Fibroblast of skin of left quadriceps (primary cell): ENCODE measurements at places on chromosomes 12 and 14.
A peak's percentile ranks its signal among the peaks of the same experiment; 100 is the strongest.

GRCh38 chr12:130084359-130084758, 77.9 kb upstream of the FZD10 start:
- no peak for DNase-seq

DNA sequence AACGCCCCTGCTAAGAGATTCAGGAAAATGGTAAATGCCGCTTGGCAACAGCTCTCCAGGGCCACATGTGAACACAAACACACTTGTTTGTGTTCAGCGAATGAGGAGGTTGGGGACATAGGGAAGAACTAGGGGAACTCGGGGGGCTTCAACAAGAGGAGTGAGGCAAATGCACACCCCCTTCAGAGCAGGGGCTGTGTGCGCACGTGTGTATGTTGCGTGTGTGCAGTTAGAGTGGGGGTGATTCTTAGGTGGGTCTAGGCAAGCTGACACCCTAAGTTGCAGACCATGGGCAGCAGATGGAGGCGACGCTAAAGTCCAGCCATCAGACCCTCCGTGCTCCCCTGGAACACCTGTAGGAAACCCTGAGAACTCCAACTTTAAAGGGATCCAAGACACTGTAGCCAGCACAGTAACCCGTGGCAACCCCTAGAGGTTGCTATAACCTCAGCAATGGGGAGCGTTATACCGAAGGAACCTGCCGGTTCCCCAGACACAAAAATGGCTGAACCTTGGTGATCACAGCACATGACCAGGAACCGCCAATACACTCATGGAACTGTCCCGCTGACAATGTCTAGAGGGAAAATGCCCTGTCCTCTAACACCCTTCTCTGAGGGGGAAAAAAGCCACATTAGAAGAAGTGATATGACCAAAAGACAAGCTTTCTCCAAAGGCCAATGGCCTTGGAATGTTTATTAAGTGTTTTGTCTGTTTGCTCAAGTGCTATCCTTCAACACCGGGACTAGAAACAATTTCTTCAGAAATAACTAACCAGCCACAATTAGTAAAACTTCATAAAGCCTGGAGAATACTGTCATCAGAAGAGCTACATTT, 86.5 kb upstream of the CEP83 start:
- DNase-seq, result peak; percentile 37

DNA sequence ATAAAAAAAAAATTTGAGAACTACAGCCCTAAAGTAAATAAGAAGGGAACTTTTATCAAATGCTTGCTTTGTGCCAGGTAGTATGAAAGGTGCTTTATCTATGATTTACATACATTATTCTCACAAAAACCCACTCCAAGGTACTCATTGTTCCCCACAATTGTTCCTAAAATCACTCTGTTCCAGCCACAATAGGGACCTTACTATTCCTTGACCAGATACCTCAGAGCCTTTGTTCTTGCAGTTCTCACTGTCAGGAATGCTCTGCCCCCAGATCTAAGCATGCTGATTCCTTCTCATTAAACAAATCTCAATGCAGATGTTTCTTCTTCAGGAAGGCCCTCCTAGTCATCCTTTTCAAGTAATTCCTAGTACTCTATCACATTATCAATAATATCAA, 60.2 kb downstream of the PPP1R12A start:
- DNase-seq, result no peak

DNA sequence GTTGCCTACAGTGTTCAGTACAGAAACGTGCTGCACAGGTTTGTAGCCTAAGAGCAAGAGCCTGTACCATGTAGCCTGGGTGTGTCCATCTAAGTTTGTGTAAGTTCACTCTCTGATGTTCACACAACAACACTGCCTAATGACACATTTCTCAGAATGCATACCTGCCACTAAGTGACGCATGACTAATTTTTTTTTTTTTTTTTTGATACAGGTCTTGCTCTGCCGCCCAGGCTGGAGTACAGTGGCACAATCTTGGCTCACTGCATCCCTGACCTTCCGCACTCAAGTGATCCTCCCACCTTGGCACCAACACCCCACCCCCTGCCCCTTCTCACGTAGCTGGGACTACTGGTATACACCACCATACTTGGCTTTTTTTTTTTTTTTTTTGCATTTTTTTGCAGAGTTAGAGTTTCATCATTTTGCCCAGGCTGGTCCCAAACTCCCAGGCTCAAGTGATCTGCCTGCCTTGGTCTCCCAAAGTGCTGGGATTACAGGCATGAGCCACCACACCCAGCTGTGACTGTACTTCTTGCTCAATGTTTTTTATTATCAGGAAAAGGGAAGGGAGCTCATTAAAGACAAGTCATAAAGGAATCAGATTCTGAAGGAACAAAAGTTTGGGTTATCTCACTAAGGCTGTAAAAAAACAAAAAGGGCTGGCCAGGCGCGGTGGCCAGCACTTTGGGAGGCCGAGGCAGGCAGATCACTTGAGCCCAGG, 10.0 kb upstream of the CDC42BPB start:
- peak; percentile 20 for DNase-seq

GRCh38 chr12:129230995-129231394, 377.7 kb downstream of the GLT1D1 start:
- DNase-seq, result no peak

- no peak for DNase-seq
Measured at GRCh38 chr14:81555051-81555450, 21.4 kb upstream of the SEL1L start.

DNA sequence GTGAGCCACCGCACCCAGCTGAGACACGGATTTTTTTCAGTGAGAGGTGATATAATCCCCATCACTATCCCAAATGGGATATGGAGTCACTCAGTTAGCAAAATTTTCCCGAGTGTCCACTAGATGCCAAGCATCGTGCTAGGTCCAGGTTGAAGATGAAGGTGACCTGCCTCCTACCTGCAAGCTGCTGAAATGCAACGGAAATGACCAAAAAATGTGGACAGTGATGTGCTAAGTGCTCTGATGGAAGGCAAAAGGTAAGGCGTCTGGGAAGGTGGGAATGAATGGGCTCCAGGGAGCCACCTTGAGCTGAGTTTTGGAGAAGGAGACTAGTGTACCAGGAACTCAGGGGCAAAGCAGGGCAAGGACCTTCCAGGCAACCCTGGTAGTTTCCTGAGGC, 64.6 kb downstream of the CALM1 start:
- no peak for DNase-seq

DNA sequence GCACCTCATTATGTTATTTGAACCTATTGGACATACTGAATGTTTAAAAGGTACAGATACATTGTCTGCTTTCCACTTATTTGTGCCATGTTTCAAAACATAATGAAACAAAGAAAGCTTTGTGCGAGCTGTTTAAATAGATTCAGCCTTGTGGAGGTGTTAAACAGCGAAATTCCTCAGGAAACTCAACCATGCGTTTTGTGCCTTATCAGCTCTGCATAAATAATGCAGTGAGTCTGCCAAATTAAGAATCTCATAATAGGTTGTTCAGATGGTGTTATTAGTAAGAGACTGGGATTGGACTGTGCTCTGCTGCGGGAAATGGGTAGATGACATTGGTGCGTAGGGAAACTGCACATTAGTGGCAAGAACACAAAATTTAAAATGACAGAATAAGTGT, 163.7 kb upstream of the CLEC14A start:
- no peak for DNase-seq

- DNase-seq, result no peak
Measured at GRCh38 chr14:94356379-94357056, 31.9 kb downstream of the SERPINA1 start.

GRCh38 chr12:5794156-5794555, 150.9 kb downstream of the ANO2 start:
- DNase-seq, result no peak

DNA sequence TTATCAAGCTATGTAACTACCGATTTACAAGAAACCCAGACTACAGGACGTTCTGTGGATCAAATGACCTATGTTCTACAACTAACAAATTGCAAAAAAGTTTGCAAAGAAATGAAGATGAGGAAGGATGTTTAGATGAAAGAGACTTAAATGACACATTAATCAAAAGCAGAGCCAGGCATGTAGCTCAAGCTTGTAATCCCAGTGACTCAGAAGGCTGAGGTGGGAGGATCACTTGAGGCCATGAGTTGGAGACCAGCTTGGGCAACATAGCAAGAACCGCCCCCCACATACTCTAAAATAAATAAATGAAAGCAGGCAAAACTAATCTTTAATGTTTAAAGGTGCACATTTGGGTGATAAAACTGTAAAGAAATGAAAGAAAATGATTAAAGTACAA, 331.9 kb downstream of the BTG1 start:
- peak; percentile 11 for DNase-seq

DNA sequence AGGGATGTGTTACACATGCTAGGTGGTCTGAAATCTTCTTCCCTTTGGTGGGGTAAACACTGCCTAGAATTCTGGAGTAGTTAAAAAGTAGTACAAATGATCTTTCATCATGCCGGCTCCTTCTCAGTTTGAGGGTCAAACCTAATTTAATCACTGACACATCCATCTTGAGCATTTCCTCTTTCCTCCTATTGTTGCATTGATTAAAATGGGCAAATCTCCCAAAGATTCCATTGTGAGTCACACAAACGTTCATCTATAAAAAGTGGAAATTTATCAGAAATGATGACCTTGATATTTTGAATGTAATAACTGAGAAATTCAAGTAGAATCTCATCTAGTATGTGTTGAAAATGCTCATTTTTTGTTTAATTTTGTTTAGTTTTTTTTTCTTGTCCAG, 996.0 kb downstream of the NRXN3 start:
- no peak for DNase-seq
